ENCODE measurements at places on chromosomes 2 and 18.
A peak's percentile ranks its signal among the peaks of the same experiment; 100 is the strongest.

DNA sequence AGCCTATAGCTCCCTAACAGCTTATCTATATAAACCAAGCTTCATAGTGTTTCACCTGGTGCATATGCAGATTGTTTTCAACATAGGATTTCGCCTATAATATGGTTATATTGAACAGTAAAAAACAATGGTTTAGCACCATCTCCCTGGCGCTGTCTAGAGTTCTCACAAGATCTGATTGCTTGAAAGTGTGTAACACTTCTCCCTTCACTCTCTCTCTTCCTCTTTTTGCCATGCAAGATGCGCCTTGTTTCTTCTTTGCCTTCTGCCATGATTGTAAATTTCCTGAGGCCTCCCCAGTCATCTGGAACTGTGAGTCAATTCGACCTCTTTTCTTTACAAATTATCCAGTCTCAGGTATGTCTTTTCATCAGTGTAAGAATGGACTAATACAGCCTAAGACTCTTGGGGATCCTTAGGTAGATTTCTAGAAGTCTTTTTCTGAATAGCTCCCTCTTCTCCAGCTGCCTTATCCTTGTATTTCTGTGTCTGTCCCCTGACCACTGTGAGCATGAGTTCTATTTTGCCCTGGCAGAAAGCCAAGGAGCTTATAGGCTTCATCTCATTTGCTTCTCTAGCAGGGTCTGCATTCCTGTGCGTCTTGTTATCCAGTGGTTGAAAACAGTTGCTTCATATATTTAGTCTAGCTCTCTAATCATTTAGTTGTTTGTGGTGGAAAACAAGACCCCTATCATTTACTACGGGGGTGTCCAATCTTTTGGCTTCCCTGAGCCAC lies 401.6 kb downstream of the GPD2 start:
- peak; percentile 1 for DNase-seq

- no peak for DNase-seq
These were observed 68.5 kb upstream of the FAM117B start for GRCh38 chr2:202566286-202566685.

- no peak for DNase-seq
These were observed 46.4 kb upstream of the SPTBN1 start for GRCh38 chr2:54409752-54410151.

DNA sequence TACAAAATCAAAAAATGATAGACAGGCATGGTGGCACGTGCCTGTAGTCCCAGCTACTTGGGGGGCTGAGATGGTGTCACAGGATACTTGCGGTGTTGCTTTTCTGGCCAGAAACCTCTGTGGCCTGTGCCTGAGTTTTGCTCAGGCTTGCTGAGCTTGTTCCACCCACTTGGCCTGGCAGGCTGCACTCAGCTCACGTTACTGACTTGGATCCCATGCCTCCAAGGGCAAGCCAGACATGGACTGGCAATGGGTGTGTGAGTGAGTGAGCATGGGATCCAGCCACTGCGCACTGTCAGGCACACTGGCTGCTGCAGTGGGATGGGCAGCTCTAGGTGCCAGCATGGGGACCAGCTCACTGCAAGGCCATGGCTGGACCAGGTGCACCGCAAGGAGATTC lies 67.9 kb downstream of the NCAPH start:
- DNase-seq, result no peak

DNA sequence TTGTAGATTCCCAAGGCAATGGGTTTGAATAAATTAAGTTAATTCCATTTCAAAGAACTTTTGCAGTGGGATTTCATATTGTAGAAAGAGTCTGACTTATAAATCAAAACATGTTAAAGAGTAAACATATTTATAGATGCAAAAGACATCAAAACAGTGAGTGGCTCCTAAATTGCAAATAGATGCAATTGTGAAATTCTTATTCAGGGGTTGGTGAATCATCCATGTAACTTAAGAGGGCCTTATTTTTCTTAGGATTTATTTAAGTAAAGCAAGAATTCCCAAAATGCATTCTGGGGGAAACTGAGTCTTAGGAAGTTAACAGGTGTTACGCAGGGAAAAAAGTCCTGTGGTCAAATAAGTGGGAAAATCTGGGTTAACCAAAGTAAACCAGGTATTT lies 11.3 kb downstream of the TANC1 start:
- DNase-seq, result no peak

- no peak for DNase-seq
These were observed 46.9 kb downstream of the NGEF start for GRCh38 chr2:232966122-232966521.

DNA sequence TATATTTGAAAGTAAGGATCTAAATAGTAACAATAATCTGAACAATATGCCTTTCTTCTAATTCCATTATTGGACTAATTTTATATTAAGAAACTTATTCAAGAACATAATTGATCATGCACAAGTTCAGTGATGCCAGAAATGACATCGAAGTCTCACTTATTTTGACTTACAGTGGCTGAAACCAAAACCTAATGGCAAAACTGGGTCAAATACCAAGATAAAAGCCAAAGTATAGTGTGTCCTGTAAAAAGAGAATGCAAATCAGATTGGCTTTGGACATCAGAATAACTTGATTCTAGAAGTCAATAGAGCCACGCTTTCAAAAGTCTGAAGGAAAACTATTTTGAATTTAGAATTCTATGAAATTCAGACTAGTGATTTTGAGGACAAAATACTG lies 137.2 kb downstream of the FTCDNL1 start:
- no peak for DNase-seq

DNA sequence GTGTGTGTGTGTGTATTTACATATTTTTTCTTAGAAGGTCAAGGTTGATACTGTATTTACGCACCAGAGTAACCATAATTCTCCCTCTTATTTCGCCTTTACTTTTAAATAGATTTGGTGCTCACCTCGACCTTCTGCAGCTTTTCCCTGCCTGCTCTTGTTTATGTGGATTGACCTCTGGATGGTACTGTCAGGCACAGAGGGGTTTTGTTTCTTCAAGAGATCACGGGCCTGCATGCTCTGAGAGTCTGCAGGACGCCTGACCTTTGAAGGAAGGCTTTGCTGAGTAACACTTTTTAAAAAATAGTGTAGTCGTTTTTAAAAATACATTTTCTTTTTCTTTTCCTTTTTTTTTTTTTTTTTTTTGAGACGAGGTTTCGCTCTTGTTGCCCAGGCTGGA lies 18.1 kb upstream of the EFHD1 start:
- DNase-seq, result no peak

Measured in fibroblast of skin of scalp (primary cell).